Fibroblast of skin of left biceps (primary cell): ENCODE measurements at places on chromosomes 6 and 20.
A peak's percentile ranks its signal among the peaks of the same experiment; 100 is the strongest.

GRCh38 chr6:56368491-56368890 lies 121.1 kb upstream of the COL21A1 start:
- DNase-seq: no peak

GRCh38 chr6:23305325-23305943 lies 736.1 kb downstream of the HDGFL1 start:
- no peak for DNase-seq

DNA sequence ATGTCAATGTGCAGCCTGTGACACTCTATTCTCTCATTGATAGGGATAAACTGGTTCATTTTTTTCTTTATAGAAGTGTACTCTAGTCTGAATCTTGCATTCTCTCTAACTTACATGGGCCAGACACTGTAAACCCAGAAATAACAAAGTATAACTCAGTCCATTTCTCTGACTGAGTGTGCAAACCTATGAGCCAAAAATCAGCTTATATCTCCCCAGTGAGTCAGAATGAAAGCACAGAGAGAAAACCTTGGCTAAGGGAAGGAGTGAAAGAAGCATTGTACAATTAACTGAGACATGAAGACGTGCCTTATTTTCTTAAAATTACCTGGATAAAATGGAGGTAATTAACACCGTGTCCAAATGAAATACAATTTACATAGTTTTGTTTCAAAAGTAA lies 436.9 kb upstream of the IMPG1 start:
- no peak for DNase-seq

GRCh38 chr6:3159805-3160781 lies 2.7 kb upstream of the TUBB2A start:
- no peak for DNase-seq

DNA sequence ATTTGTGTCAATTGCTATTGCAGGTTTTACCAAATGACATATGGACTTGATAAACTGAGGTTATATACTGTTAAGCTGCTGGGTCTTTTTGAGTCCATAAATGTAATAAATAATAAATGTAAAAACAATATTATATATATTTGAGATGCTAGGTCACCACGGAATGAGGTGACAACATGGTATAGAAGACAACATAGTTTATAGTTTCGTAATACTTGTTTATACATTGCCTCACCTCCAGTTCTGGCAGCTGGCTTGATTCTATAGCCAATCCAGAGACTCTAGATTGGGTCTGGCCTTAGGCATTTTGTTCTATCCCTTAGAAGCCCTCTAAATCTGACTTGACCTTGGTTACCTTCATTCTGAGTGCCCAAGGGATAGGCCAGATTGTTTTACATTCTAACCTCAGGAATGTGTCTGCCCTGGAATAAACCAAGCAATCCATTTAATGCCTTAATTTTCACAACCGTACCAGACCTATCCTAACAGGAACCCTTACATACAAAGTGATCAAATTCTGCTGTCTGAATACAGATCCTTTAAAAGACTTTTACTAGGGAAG lies 61.5 kb upstream of the STXBP5 start:
- DNase-seq: no peak

- DNase-seq: no peak
Observed at GRCh38 chr20:8209061-8209460, 77.0 kb downstream of the PLCB1 start.

DNA sequence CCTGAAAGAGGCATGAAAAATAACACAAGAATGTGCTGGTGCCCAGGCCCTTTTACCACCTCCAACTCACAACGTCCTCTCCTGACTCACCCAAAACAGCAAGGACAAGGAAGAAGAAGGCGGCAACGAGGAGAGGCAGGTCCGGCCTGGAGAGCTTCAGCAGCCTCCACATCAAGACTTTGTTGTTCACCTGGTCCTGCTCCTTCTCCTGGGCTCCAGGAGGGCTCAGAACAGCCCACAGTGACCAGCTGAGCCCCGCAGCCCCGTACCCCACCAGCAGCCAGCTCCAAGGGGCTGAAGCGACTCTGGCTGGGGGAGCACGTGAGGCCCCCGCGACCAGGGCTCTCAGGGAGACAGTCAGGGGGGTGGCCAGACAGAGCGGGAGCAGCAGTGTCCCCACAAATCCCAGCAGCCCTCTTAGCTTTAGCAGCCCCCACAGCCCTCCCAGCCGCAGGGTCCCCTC lies 857 bp downstream of the TAP2 start:
- no peak for DNase-seq

- no peak for DNase-seq
Observed at GRCh38 chr6:19873031-19873430, 35.9 kb downstream of the ID4 start.

DNA sequence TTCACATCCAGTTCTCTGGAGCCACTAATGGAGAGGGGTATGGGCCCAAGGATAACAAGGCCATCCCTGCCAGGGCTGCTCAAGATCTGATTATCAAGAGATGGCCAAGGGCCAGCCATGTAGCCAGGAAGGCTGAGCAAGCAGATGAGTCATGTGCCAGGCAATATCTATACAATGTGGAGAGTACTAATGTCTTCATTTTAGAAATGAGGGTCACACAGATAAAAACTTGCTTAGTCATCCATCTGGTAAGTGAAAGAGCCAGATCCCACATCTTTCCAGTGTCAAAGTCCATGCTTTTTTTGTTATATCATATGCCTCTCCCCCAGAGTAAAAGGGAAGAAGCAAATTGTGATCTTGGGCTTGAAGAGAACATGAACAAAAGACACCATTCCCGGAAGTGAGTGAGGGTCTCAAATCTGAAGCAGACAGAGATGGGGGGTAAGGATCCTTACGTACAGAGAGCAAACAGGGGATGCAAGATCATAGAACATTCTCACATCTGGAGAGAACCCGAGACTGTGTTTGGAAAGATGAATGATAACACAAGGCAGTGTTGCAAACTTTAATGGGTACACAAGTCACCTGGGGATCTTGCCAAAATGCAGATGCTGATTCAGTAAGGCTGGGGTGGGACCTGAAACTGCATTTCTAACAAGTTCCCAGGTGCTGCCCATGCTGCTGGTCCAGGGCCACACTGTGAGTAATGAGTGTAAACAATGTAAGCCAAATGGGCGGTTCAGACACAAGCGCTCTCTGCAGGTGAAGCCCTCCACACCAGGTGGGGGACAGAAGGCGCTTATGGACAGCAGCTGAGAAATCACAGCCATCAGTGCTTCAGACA lies 20.0 kb upstream of the GSTA3 start:
- peak; percentile 73 for DNase-seq

DNA sequence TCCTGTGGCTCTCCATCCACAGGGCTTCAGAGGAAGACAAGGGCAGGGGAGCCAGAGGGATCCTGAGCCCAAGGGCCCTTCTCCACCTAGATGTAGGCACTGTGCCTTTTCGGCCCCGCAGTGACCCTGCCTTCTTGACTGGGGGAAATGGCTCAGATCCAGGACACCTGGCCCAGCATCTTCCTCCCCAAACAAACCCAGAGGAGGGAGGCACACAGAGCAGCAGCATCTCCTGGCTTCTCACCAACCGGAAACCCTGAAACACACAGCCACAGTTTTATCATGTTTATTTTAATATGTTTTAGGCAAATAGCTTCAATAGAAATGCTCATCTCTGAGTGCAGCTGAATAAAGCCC lies 84.5 kb upstream of the LRFN2 start:
- DNase-seq: no peak
